ENCODE measurements at places on chromosomes 7 and 10.

- no peak for DNase-seq
Measured at GRCh38 chr7:128081351-128081750, 50.1 kb upstream of the LRRC4 start.

GRCh38 chr10:132548106-132548823, 10.7 kb downstream of the INPP5A start:
- DNase-seq = no peak

- no peak for DNase-seq
Measured at GRCh38 chr10:10392511-10392910, 625.2 kb upstream of the CELF2 start.

DNA sequence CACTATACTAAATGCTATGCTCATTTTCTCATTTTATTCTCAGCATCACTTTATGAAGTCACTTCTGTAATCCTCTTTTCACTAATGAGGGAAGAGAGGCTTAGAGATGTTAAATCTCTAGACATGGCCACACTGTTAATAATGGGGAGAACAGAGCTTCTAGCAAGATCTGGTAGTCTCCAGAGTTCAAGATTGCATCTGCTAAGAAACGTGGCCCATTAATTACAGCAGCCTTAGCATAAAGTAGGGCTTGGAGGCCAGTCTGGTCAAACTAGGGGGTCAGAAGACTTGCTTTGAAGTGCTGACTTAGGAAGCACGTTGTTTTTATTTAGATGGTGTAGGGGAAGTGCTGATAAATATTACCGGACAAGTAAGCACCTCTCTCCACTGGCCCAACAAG, 29.3 kb downstream of the ARL4A start:
- DNase-seq = no peak

DNA sequence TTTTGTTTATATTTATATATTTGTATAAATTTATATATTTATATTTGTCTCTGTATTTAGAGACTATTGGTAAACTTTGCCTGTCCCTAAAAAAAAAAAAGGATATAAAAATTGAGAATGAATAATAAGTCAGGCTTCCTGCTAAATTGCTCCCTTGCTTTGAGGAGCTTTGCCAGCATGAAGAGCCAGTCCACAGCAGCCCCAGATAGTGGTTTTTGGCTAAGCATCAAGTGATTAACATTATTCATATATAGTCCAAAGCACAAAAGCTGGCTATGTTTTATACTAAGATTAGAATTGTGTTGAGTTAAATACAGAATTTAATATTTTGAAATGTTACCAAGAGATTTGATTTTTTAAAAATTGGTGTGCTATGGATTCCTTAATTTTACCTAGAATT, 264.9 kb upstream of the FERD3L start:
- DNase-seq = no peak

DNA sequence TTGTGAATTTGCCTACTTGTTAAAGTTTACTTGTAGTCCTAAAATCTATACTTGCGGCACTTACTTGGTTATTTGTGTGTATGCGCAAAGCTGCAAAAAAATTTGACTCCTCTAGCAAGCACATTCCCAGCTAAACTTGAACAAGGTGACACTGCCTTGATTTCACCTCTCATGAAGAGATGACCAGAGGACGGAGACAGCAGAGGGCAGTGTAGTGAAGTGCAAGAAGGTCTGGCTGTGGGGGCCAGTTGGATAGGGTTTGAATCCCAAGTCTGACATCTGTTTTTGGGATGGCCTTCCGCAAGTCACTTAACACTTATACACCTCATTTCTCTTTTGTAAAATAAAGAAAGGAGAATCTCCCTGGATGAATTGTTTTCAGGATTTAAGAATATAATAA, 15.7 kb downstream of the SLK start:
- no peak for DNase-seq

DNA sequence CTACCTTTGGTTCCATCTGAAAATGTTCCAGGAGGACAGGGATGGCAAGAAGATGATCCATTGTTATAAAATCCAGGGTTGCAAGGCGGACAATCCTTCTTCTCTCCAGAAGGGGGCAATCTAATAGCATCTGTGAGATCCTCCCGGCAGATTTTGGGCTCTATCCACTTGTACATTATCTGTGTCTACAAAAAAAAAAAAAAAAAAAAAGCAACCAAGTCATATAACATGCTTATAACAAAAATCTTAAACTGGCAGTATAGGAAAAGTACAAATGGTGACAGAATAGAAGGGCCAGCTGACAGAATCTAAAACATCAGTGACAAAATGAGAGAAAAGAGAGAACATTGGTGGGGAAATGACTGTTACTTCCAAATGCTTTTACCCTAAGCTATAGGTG, 132.7 kb downstream of the ELAPOR2 start:
- no peak for DNase-seq

DNA sequence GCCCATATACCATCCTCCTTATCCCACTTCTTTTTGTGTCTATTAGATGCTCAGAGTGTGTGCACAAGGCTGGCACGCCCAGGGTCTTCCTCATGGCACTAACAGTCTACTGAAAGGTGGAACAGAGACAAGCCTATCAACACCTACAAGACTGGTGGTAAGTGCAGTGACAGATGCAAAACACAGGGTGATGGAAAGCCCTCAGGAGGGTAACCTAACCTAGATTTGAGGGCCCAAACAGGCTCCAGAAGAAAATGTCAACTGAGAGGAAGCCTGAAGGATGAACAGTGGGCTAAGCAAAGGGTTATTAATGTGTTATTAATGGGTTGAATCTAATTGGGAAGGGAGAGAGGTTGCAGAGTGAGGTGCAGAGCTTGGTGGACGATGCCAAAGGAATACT, 1.2 kb upstream of the FAS start:
- no peak for DNase-seq

DNA sequence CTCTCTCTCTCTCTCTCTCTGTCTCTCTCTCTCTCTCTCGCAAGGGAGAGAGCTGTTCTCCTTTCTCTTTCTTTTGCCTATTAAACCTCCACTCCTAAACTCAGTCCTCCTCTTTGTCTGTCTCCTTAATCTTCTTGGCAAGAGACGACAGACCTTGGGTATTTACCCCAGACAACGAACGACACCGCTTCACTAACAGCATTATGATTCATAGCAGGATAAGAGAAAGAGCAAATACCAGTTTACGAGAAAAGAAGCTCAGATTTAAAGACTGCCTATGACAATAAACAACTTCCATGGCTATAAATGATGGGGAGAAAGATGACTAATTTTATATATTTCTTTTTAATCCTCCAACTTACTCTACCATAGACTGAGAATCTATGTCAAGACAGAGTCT, 1396.5 kb upstream of the CELF2 start:
- DNase-seq = no peak

DNA sequence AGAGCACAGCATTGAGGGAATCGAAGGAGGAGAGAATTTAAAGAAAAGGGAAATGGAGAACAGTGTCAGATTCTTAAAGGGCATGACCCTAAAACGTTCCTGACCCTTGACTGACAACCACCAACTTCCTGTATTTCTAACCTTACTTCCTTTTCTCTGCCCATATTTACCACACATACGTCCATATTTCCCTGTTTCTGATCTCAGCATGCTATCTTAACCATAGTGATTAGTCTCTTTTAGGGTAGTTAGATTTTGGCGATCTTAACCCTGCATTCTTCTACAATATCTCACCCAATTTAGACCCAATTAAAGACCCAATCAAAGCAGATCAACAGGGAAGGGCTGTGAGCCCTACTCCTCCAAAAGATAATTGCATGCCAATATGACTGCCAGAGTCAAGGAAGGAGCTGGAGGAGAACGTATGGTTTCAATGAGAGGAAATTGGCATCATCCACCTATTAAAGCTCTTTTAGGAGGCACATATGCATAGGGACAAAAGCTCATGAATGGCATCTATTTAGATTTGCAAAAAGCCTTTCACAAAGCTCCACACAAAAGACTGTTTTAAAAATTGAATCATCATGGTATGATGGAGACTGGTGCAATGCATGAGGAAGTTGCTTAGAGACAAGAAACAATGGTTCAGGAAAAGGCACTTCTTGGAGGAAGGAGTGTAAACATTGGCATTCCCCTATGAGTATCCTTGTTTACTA, 49.0 kb upstream of the ARHGAP12 start:
- no peak for DNase-seq

- DNase-seq = no peak
Measured at GRCh38 chr7:1291357-1291689, 58.7 kb downstream of the UNCX start.

GRCh38 chr10:36759141-36759805, 366.1 kb upstream of the ANKRD30A start:
- DNase-seq = no peak

GRCh38 chr7:152663931-152664330, 12.0 kb downstream of the XRCC2 start:
- DNase-seq = no peak

DNA sequence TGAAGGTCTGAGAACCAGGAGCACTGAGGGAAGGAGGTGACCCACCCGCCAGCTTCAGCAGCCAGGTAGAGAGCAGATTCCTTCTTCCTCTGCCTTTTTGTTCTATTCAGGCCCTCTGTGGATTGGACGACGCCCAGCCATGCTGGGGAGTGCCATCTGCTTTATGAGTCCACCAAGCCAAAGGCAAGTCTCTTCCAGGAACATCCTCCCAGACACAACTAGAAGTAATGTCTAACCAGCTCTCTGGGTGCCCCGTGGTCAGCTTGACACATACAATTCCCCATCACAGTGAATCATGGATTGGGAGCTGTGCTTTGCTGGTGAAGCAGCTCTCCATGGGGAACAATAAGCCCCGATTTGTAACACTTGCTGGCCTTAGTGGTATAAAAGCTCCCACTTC, 125.2 kb downstream of the CCDC3 start:
- DNase-seq = no peak

- no peak for DNase-seq
Measured at GRCh38 chr7:22320416-22320815, 36.5 kb downstream of the RAPGEF5 start.

- no peak for DNase-seq
Measured at GRCh38 chr10:78438907-78439809, 405.5 kb downstream of the RPS24 start.

GRCh38 chr10:94428766-94429707, 26.7 kb downstream of the TBC1D12 start:
- no peak for DNase-seq

DNA sequence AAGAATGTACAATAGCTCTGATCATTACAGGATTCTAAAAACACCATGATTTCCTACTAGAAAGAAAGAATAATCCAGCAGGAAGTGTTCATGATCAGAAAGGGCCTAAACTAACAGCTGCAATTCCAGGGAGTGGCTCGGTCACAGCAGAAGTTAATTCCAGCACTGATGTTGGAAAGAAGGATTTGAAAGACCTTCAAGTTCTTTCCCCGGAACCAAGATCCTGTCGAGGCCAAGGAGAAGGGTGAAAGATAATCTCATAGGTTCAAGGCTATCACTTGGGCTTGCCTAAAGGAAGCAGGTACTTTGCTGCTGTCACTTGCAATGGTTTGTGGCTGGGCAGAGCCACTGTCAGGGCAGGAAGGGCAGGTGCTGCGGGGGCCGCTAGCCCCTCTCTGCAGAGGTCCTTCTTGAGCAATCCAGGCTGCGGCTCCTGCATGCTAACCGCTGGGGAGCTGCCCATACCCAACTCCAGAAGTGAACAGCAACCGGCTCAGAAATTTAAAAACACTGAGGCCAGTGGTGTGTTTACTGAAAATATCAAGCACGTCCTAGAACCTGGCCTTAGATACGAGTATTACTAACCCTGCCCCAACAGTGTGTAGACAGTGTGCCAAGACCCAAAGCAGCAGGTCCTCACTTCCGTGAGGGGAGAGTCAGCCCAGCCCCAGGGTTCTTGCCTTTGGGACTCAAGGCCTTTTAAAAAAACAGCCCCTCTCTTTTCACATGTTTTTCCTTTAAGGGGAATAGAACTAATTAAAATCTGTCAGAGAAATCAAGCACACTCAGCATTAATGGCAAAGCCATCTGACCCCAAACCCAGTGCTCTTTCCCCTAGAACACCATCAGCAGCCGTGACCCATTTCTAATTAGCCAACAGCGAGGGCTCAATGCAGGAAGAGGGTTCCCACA, 76.8 kb downstream of the VIPR2 start:
- no peak for DNase-seq

DNA sequence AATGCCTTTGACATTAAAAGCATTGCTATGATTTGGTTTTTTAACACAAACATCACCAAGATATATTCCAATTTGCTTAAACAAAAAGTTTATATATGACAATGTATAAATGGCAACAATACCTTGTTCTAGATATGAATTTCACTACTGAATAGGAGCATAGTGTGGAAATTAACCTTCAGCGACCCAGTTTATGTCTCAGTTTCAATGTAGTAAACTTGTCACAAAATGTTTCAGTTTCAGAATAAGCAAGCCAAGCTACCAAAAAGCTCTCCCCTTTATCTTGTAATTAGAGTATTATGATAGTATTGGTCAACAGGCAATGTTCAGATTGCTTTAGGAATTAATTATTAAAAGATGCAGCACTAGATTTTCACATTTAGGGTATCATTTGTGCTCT, 99.6 kb upstream of the PCDH15 start:
- no peak for DNase-seq

DNA sequence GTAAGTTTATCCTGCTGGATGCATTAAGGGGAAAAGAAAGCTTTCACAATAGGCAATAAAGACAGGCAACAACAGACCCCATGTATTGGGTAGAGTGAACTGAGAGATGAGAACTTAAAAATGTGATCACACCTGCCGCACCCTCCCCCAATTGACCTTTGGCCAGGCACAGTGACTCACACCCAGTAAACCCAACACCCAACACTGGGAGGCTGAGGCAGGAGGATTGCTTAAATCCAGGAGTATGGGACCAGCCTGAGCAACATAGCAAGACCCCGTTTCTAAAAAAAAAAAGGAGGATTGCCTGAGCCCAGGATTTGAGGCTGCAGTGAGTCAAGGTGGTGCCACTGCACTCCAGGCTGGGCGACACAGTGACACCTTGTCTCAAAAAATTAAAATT, 86.9 kb downstream of the MPP7 start:
- DNase-seq = no peak

DNA sequence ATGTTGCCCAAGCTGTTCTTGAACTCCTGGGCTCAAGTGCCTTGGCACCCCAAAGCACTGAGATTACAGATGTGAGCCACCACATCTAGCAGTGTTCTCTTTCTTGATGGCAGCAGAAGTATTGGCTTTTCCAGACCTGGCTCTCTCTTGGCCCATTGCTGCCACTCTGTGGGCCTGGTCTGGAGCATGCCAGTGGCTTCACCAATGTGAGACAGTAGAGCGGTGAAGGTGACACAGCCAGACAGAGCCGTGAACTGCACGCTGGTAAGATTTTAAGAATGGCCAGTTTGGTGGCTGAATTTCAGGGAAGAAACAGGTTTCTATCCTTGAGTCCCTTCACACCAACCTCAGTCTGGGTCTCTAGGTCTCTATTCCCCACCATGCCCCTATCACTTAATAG, 552.7 kb upstream of the NRP1 start:
- DNase-seq = no peak

DNA sequence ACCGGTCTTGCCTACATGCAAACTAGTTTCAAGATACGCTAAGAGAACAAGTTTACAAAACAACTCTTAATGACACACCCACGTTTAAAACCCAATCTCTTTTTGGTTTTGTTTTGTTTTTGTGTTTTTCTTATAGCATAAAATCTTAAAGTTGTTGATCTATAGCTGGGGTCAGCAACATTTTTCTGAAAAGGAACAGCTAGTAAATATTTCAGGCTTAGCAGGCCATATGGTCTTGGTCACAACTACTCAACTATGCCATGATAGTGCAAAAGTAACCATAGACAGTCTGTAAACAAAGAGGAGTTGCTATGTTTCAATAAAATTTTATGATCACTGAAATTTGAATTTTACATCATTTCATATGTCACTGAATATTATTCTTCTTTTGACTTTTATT, 327.4 kb downstream of the AGMO start:
- DNase-seq = no peak
